Activated T-helper 2 cell treated with anti-CD3 and anti-CD28 coated beads, Interferon-gamma antibody, Interleukin-2, Interleukin-4, amounts not matched to agents 10 μg/mL and 5 μg/mL and 100 μg/mL, durations not matched to agents 14 hours and 24 hours and 36 hours (primary cell): ENCODE measurements at places on chromosomes 12 and 14. TPM values are rescaled to one million over a fixed set of nuclear protein-coding genes. Genes with fewer than 3 reads are reported as not detected.

PDE3A gene
- total RNA-seq = 0.07 and 0.14 TPM in 2 replicates

- H3K4me1 ChIP-seq = no peaks in the 10 kb centered on the region
- no peaks in the 10 kb centered on the region for H3K36me3 ChIP-seq
- H3K27ac ChIP-seq = no peak overlapping the region
- no peak for DNase-seq
Measured at GRCh38 chr12:5650829-5651461, 219.0 kb downstream of the NTF3 start.

DNA sequence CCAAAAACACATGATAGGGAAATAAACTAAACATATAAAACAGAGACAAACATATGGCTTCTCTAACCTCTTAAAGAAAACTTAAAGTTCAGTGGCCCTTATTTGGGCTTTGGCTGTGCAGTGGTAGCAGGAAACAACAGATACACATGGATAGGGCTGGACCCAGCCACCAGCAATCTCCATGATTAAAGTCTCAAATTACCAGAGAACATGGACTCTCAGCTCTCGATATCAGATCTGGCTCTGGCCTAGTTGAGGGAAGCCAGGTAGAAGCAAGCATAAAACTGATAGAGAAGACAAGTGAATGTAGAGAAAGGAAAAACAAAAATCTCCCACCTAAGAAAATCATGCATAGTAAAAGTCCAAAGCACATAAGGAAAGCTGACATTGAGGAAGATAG lies 164.8 kb downstream of the ITPR2 start:
- H3K27me3 ChIP-seq = no peaks in the 10 kb centered on the region
- H3K27ac ChIP-seq = peak overlapping the region; percentile 2
- H3K4me3 ChIP-seq = no peak overlapping the region
- no peak for DNase-seq
- H3K4me1 ChIP-seq = no peaks in the 10 kb centered on the region
- H3K36me3 ChIP-seq = peaks cover 20% of the 10 kb centered on the region

DNA sequence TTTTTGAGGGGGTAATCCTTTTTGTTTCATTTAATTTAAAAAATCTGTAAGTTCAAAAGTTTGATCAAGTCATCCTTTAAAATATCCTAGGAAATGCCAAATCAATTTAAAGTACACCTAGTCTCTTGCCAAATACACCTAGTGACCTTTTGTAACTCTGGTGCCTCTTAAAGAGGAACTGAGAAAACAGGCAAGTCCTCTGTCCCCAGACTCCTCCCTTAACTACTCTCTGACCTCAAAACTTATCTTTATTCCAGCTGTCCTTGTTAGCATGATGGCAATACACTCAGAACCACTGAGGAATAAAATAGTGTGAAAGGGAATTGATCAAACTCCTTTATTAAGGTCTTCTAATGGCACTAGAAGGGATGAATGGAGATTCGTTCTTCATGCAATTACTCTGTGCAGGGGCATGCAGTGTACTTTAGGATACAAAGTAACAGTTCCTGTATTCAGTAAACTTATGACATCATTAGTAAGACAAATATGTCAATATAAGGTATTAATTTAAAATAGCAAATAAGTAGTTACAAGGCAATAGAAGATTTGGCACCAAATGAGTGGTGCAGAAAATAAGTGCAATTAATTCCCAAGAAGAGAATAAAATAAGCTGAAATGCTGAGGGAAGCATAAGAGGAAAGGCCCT lies 3.3 kb downstream of the FAR2 start:
- H3K4me1 ChIP-seq = peaks cover 23% of the 10 kb centered on the region
- H3K27ac ChIP-seq = no peak overlapping the region

A2ML1 gene
- total RNA-seq = not detected in 2 replicates

GRCh38 chr14:85471744-85472143 lies 58.2 kb upstream of the FLRT2 start:
- no peak overlapping the region for H3K27ac ChIP-seq
- no peaks in the 10 kb centered on the region for H3K36me3 ChIP-seq
- no peak for DNase-seq
- H3K4me1 ChIP-seq = no peaks in the 10 kb centered on the region
- H3K4me3 ChIP-seq = no peak overlapping the region

- no peaks in the 10 kb centered on the region for H3K4me1 ChIP-seq
- no peaks in the 10 kb centered on the region for H3K27me3 ChIP-seq
- no peak overlapping the region for H3K27ac ChIP-seq
- no peaks in the 10 kb centered on the region for H3K36me3 ChIP-seq
- DNase-seq = no peak
Measured at GRCh38 chr12:60172266-60173211, 576.7 kb downstream of the SLC16A7 start.

GRCh38 chr14:54606631-54607133 lies 39.8 kb downstream of the SAMD4A start:
- DNase-seq = no peak
- H3K27ac ChIP-seq = no peak overlapping the region
- peaks cover 18% of the 10 kb centered on the region for H3K27me3 ChIP-seq

NEK9 gene
- total RNA-seq = 58.1 and 69.8 TPM in 2 replicates

- no peaks in the 10 kb centered on the region for H3K36me3 ChIP-seq
- H3K4me3 ChIP-seq = no peak overlapping the region
- DNase-seq = no peak
Measured at GRCh38 chr12:129073157-129073915, 220.1 kb downstream of the GLT1D1 start.

KLHL33 gene
- total RNA-seq = 0.07 TPM in 1 of 2 replicates, not detected in the other

EDDM3A gene
- not detected in 2 replicates for total RNA-seq

NKX2-1 gene
- not detected in 2 replicates for total RNA-seq

DNA sequence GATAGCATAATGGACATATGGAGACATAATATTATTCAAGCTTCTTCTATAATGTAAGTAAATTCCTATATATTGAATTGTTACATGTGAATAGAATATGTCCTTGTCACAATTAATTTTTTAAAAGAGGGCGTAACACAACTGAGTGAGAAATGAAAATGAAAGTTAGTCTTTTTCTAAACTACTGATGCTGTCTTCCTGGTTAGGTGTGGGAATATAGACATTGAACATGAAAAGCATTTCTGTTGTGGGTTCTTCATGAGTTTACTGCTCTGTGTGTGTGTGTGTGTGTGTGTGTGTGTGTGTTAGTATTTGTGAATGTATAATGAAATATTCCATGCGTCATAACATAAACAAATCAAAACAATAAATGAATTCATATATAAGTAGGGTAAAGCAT lies 40.5 kb upstream of the RTL1 start:
- no peak overlapping the region for H3K27ac ChIP-seq
- DNase-seq = no peak
- no peaks in the 10 kb centered on the region for H3K4me1 ChIP-seq
- no peaks in the 10 kb centered on the region for H3K36me3 ChIP-seq
- peaks cover 3% of the 10 kb centered on the region for H3K27me3 ChIP-seq
- no peak overlapping the region for H3K4me3 ChIP-seq

GRIN2B gene
- 0.07 TPM in 1 of 2 replicates, not detected in the other for total RNA-seq

ZNF140 gene
- total RNA-seq = 14.4 and 15.3 TPM in 2 replicates

DNA sequence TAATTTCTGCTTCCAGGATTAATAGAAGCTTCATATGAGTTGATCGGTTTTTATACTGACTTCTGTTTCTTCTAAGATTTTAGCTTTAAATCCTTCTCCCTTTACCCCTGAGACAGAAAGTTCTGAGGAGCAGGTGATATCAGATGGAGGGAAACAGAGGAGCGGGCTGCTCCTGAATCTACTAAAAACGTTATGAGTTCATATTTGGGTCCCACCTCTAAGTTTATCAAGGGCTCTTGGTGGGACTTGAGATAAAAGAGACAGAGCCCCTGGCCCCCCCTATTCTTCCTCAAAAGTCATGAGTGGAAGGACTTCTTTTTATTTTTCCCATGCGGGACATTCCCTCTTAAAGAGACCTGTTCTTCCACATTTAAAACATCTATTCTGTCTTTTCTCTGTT lies 23.8 kb downstream of the CLEC2A start:
- H3K36me3 ChIP-seq = peaks cover 28% of the 10 kb centered on the region
- no peak for DNase-seq
- peaks cover 17% of the 10 kb centered on the region for H3K4me1 ChIP-seq
- no peaks in the 10 kb centered on the region for H3K27me3 ChIP-seq
- H3K27ac ChIP-seq = no peak overlapping the region

- DNase-seq = no peak
- no peak overlapping the region for H3K4me3 ChIP-seq
- H3K36me3 ChIP-seq = no peaks in the 10 kb centered on the region
- H3K4me1 ChIP-seq = peaks cover 4% of the 10 kb centered on the region
- no peak overlapping the region for H3K27ac ChIP-seq
Measured at GRCh38 chr14:68238976-68239375, 419.4 kb downstream of the RAD51B start.

SGPP1 gene
- total RNA-seq = 13.0 and 14.0 TPM in 2 replicates

PPP2R5E gene
- total RNA-seq = 44.1 and 47.6 TPM in 2 replicates

STON2 gene
- total RNA-seq = not detected in 2 replicates

DNA sequence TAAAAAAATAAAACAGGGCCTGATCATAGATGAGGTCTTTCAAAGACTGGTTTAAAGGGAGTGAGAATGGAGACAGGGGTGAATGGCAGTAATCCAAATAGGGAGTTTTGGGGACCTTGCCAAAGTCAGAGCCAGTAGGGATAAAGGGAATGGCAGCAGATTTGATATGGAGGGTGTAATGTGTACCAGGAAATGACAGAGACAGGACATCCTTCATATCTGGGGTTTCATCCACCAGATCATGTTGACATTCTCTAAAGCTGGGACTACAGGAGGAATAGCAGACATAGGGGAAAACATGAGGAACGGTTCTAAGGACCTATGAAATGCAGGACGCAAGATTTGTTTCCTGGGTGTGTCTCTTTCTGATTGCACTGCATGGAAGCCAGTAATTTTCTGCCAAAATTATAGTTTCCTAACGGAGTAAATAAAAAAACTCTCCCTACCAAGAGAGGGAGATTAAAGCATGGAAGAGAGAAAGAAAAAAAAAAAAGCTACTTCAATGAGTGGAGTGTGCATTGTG lies 169.9 kb downstream of the PRKD1 start:
- H3K4me1 ChIP-seq = no peaks in the 10 kb centered on the region
- H3K27me3 ChIP-seq = no peaks in the 10 kb centered on the region
- no peak for DNase-seq
- no peaks in the 10 kb centered on the region for H3K36me3 ChIP-seq
- H3K27ac ChIP-seq = no peak overlapping the region
- no peak overlapping the region for H3K4me3 ChIP-seq

DNA sequence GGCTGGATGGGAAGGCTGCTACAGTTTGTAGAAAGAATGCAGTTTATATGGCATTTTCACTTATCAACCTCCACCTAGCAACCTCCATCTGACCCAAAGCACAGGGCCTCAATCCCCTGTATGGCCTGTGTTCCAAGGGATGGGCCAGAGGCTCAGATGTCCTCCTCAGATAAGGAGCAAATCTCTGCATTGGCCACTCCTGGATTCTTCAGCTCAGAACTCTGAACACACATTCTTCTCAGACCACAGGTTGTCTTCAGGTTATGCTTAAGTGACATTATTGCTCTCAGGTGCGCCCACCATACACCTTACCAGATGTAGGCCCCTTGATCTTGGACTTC lies 47.9 kb upstream of the JDP2 start:
- no peak overlapping the region for H3K27ac ChIP-seq
- DNase-seq = no peak
- no peak overlapping the region for H3K4me3 ChIP-seq
- peaks cover 18% of the 10 kb centered on the region for H3K27me3 ChIP-seq

DNA sequence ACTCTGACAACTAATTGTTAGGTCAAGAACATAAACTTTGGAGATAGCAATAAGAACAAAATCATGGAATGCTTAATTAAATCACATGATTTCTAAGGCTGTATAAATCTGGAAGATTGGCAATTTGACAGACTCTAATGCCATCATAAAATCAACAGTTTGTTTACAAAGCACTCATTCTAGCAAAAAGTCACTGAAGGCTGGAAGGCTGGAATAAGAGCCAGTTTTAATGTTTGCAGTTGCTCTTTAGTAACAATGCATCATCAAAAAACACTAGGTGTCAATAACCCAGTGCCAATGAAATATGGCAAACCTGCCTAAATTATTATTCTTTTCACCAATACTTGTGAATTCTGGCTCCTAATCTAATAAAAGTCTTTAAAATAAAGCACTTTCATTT lies 65.0 kb downstream of the NUMB start:
- no peaks in the 10 kb centered on the region for H3K27me3 ChIP-seq
- no peak overlapping the region for H3K27ac ChIP-seq
- peaks cover 4% of the 10 kb centered on the region for H3K36me3 ChIP-seq
- no peak overlapping the region for H3K4me3 ChIP-seq

GRCh38 chr12:110067531-110067930 lies 19.2 kb upstream of the C12orf76 start:
- H3K36me3 ChIP-seq = peaks cover 52% of the 10 kb centered on the region
- no peaks in the 10 kb centered on the region for H3K27me3 ChIP-seq
- H3K4me3 ChIP-seq = no peak overlapping the region
- peaks cover 38% of the 10 kb centered on the region for H3K4me1 ChIP-seq

C1R gene
- 1.5 and 2.5 TPM in 2 replicates for total RNA-seq

DNA sequence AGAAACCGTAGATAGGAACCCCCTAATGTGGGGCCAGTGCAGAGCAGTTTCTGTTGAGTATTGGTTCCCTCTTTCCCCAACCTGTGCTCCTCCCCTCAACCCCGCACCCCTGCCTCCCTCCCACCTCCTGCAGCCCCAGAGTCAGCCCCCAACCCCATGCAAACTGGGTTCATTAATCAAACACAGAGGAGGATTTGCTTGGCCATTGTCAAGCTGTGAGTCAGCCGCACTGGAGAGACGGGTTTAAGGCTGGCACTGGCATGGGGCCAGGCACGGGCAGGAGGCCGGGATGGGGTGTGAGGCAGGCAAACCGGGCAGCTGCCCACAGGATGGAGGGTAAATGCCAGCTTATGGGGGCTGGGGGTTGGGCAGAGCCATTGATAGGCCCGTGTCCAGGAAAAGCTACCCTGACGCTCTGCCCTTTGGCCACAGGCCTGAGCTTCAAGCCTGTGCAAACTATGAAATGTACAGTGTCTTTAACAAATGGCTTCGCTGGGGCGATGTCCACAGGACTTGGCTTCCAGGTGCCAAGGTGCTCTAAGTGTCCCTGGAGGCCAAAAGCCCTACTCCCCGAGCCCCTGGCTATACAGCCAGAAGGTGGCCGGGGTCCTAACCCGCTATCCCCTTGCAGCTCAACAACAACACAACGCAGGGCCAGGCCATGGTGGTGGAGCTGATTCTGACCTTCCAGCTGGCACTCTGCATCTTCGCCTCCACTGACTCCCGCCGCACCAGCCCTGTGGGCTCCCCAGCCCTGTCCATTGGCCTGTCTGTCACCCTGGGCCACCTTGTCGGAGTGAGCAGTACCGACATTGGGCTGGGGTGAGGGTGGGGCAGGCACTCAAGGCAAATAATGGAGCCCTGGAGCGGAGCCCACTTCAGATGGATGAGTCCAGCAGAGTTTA lies 1.4 kb downstream of the AQP5 start:
- DNase-seq = no peak
- H3K27ac ChIP-seq = no peak overlapping the region
- peaks cover 3% of the 10 kb centered on the region for H3K36me3 ChIP-seq
- peaks cover 58% of the 10 kb centered on the region for H3K27me3 ChIP-seq
- no peak overlapping the region for H3K4me3 ChIP-seq
- H3K4me1 ChIP-seq = peaks cover 13% of the 10 kb centered on the region

- H3K27me3 ChIP-seq = no peaks in the 10 kb centered on the region
- H3K4me1 ChIP-seq = peaks cover 11% of the 10 kb centered on the region
- no peak for DNase-seq
- H3K27ac ChIP-seq = peak overlapping the region; percentile 44
- H3K36me3 ChIP-seq = peaks cover 4% of the 10 kb centered on the region
Measured at GRCh38 chr12:57248934-57249742, 1.8 kb downstream of the STAC3 start.

GRCh38 chr12:75774261-75775052 lies 257.1 kb downstream of the PHLDA1 start:
- peaks cover 21% of the 10 kb centered on the region for H3K27me3 ChIP-seq
- no peak overlapping the region for H3K4me3 ChIP-seq
- H3K4me1 ChIP-seq = no peaks in the 10 kb centered on the region
- no peak for DNase-seq
- no peak overlapping the region for H3K27ac ChIP-seq
